ENCODE measurements at places on chromosomes 13 and 19. TPM values are rescaled to one million over a fixed set of nuclear protein-coding genes. Genes with fewer than 3 reads are reported as not detected.

DNA sequence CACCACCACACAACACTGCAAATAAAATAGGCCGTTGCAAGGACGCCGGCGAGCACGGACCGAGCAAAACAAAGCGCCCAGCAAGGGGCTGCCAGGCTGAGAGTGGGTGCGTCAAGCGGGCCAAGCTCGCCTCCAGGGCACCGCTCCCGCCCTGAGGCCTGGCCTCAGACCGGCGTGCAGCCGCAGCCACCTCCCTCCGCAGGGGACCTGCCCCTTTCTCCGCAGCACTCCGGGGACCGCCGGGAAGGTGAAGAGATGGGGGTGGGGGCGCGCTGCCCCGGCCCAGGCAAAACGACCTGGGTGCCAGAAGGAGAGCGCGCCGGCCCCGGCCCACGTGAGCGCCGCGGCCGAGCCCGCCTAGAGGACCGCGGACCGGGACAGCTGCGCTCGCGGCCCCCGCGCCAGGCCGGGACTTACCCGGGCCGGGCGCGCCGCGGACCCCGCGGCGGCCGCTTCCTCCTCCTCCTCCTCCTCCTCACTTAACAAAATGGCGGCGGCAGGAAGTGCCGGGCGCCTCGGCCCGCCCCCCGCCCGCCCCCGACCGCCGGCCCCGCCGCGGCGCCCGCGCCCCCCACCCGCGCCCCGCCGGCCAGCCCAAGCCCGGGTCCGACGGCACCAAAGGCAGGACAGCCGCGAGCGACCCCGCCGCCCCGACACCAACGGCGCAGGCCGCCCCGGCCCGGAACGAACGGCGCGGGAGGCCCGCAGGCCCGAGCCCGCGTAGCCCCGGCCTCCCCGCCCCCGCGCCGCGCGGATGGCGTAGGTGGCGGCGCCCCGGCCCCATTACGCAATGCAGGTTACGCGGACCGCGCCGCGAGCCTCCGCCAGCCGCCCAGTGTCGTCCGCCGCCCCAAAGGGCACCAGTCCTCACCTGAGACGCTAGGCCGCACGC is 674 bp downstream of the BRD4 start:
- DNase-seq, result peak; percentile 14

DNA sequence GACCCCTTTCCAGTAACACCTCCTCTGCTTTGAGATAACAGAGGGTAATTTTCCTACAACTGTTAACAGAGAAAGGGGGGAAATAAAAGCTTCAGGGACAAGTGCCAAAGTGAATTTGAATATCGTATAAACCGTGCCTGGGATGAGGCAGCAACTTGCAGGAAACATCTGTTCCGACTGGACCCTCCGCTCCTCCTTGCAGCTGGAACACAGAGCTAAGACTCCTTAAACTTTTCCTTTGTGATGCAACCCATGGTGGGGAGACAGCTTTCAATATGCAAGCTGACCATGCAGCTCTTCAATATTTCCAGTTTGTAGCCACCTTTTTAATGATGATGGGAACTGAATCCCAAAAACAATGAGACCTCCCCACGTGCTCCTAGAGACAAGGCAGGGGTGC is 432.6 kb downstream of the ZNF536 start:
- DNase-seq, result no peak

DNA sequence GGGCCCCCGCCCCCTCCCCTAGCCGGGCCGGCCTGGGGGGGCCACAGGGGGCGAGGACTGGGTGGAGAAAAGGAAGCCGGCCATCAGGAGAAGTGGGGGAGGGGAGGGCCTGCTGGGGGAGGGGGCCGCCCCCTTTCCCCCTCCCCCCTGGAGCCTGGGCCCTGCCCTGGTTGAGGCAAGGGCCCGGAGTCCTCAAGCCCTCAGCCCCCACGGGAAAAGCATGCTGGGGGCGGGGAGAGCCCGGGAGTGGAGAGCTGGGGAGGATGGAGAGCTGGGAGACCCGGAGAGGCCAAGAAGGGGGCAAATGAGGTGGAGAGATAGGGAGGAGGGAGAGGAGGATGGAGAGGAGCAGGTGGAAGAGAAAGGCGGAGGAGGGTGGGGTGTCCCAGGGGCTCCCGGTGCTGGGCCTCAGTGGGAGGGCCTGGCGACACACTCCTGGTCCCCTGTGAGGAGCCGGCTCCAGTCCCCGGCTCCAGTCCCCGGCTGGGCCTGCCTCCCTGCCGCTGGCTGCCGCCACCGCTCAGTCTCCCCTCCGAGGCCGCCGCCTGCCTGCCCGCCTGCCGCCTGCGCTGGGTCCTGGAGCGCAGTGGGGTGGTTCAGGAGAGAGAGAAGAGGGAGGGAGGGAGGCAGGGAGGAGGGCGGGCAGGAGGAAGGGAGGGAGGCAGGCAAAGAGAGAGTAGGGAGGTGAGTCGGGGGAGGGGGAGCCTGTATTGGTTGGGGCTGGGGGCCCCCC is at the start of gene GRIK5:
TSS of gene GRIK5 (minus strand) at position 588 of the 733 bp plus-strand sequence. CDS start 4,436 bp downstream, outside the sequence.
- peak; percentile 41 for DNase-seq

GRCh38 chr19:8373867-8374813 is 10.2 kb downstream of the ANGPTL4 start:
- DNase-seq, result no peak

- no peak for DNase-seq
Measured at GRCh38 chr19:52673014-52673413, 34.9 kb upstream of the ZNF83 start.

GRCh38 chr19:49243129-49243528 is 81.9 kb downstream of the SLC6A16 start:
- no peak for DNase-seq

- DNase-seq, result no peak
Measured at GRCh38 chr19:55098716-55099556, 18.5 kb downstream of the PPP1R12C start.

- DNase-seq, result peak; percentile 55
Measured at GRCh38 chr13:52455677-52456041, 381 bp downstream of the CKAP2 start.

- no peak for DNase-seq
Measured at GRCh38 chr13:113408562-113408961, 44.6 kb upstream of the GRTP1 start.

DNA sequence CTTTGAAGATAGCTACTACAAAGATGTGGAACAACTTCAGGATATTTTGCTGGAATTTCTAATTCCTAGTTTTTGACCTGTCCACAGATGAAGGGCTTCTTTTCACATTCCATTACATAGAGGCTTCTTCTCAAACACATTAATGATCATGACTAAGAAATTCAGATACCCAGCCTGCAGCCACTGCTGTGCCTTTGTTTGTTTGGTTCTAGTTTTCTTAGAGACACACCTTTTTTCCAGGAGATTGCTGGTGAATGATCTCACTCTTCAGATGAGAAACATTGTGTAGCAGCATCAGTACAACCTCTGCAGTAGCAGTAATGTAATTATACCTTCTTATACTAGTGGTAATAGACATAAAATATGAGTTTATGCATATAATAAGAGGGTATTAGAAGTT is 5.0 kb downstream of the TDRD3 start:
- DNase-seq, result no peak

- no peak for DNase-seq
Measured at GRCh38 chr19:43667876-43668405, 2.0 kb downstream of the PLAUR start.

DNA sequence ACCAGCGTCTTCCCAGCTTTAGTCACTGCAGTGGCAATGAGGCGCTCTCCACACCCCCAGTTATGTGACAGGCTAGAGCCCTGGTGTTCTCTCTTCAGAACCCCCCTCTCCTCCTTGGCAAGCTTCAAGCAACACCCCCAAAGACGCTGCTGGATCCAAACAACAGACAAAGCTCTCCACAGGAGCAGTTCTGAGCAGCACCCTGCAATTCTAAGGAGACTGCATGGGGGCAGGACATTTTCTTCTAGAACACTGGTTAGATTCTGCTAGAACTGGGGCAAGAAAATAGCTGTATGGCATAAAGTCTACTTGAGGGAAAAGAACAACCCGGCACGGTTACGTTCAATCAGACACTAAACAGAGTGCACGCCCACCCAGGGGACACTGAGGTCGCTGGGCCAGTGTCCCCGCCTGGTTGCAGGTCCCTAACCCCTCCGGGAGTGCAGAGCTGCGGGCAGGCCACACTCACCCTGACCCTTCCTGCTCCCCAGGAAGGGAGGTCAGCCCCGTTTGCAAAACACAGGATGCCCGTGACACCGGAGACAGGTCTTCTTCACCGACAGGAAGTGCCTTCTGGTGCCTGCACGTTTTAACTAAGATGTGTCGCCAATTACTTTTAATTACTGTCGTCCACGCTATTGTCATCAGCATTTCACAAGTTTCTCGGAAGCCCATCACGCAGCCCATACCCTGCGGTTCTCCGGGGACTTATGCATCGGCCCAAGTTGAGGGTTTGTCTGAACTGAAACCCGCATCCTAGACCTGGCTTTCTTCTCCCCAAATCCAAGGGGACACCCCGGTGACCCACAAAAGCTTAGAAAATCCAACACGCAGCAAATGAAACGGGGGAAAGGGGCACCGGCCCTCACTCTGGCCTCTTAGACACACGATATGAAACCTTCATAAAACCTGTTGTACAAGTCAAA is 943 bp downstream of the GJB6 start:
- DNase-seq, result no peak

DNA sequence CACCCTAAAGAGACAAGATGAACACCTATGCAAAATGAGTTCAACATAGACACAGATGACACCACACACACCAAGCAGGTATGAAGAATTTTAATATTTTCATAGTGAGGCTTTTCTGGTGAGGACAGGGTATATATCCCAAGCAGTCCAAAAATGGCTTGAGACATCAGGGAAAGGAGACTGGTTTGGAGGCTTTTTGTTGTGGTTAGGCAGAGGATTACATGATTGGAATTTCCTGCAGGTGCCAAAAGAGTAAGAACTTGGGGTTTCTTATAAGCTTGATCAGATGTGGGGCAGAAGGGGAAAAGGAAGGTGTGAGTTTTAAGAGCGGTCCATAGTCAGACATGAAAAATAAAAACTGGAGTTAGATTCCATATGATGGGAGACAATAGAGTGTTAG is 420.8 kb upstream of the SLITRK1 start:
- no peak for DNase-seq

DNA sequence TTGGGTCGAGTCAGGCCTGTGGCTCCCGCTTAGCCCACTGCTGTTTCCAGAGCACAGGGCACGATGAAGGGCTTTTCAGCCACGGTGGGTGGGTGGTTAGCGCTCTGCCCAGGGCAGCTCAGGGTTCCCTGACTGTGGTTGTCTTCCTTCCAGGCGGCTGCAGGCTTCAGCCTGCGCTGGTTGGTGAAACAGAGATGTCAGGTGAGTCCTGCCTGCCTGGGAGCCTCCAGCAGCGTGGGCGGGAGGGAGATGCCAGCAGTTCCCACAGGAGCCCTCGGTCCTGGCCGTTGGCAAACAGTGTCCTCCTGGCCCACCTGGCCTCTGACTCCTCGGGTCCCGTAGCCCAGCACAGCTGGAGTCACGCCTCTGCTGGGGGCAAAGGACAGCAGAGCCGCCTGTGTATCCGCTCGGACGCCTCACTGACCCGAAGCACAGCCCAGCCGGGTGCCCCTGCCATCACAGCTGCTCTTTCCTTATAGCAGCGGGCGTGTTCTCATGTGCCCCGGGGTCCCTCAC is 9.7 kb downstream of the ADAT3 start:
- DNase-seq, result no peak

CCDC169 gene
- 2.7 TPM for total RNA-seq

ZNF99 gene
- total RNA-seq, result 0.16 TPM

JAK3 gene
- total RNA-seq, result 1.1 TPM

KIR2DL1 gene
- not detected for total RNA-seq

PTH2 gene
- total RNA-seq, result not detected

ATP4B gene
- not detected for total RNA-seq

SCAMP4 gene
- 11.1 TPM for total RNA-seq

Data from occipital lobe (tissue), 3 donors.